Cardiac muscle cell (in vitro differentiated cells and primary cell): ENCODE measurements at places on chromosomes 4 and X. TPM values are rescaled to one million over a fixed set of nuclear protein-coding genes. Genes with fewer than 3 reads are reported as not detected.

The AKAP4 gene
- not detected in 2 replicates for polyA plus RNA-seq

The WNK3 gene
- polyA plus RNA-seq = 5.2 and 8.3 TPM in 2 replicates

The TMSB15C gene
- polyA plus RNA-seq = 3.3 and 3.8 TPM in 2 replicates

The F9 gene
- not detected in 2 replicates for polyA plus RNA-seq

The CT83 gene
- not detected in 2 replicates for polyA plus RNA-seq

The CXCL11 gene
- polyA plus RNA-seq = not detected in 2 replicates

The RNF4 gene
- polyA plus RNA-seq = 56.8 and 81.1 TPM in 2 replicates

The MAOB gene
- 2.6 and 6.3 TPM in 2 replicates for polyA plus RNA-seq

The SMIM10L2A gene
- polyA plus RNA-seq = 9.0 and 12.8 TPM in 2 replicates

The TRPC5OS gene
- not detected in 2 replicates for polyA plus RNA-seq

The PTCHD1 gene
- 1.5 and 2.7 TPM in 2 replicates for polyA plus RNA-seq

The TBC1D8B gene
- polyA plus RNA-seq = 3.0 and 5.2 TPM in 2 replicates

The TRPC3 gene
- polyA plus RNA-seq = 46.8 and 48.7 TPM in 2 replicates

The TEX13D gene
- polyA plus RNA-seq = not detected in 2 replicates

The DMRTC1B gene
- 1.9 and 2.1 TPM in 2 replicates for polyA plus RNA-seq
